ENCODE measurements at places on chromosomes 4 and X.

DNA sequence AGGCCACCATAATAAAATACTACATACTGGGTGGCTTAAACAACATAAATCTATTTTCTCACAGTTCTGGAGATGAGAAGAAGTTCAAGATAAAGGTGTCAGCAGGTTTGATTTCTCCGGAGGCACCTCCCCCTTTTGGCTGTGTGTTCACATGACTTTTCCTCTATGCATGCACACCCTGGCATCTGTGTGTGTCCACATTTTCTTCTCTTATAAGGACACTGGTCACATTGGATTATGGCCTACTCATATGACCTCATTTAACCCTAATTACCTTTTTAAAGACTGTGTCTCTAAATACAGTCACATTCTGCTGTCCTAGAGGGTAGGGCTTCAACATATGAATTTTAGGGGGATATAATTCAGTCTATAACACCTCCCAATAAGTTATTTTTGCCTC, 79.8 kb downstream of the DCLK2 start:
- no peak for DNase-seq

GRCh38 chr4:56259655-56260054, 127.6 kb downstream of the AASDH start:
- DNase-seq = no peak

- no peak for DNase-seq
Observed at GRCh38 chrX:66163849-66164411, at the start of gene HEPH. Gene HEPH (plus strand): TSS chrX:66164247. CDS start chrX:66170571, 6,324 bp downstream.

DNA sequence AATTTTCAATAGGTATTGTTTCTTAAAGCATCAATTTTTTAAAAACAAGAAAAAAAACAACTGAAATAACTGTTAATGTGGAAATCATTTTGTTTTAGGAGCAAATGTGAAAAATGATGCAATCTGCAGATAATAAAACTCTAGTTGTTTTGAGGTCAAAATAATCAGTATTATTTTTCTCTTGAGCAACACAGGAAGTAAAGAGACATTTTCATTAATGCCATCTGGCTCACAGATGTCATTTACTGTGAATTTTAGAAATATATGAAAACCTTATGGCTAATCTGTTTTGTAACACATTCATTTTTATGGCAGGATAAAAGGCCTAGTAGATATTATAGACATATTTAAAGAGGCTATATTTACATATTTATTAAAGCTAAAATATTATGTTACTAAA, 141.6 kb downstream of the PCDH18 start:
- DNase-seq = no peak

DNA sequence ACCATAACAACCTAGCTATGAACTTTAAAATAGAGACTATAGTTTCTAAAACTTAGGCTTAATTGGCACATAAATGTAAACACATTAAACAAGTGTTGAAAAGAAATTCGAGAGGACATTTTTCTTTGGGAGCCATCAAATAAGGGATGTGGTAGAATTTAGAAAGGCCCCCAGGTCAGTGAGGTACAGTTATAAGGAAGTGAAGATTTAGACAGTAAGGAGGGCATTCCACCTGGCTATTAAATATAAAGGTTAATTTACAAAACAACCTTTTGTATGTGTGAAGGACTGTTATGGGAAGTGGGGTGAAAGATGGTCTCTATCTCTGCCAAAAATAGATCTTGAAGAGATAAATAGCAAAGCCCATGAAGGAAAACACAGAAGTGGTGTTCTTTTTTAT, 83.9 kb downstream of the AFF1 start:
- DNase-seq = no peak

- DNase-seq = no peak
Observed at GRCh38 chr4:47933840-47934239, 19.5 kb upstream of the NFXL1 start.

DNA sequence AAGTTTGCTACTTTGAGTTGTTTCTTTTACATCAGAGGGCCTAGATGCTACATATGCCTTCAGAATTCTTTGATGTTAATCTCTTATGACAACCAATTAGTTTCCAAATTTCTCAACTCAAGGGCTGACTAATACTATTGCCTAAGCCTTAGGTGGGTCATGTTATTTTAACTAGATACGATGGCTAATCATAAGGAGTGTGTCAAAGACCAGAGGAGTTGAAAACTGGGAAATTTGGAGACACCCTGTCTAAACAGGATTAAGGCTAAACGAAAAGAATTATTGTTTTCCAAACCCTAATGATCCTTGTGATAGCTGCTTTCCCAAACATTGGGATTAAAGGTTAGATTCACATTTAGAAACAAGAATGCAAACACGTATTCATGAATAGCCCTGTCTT, 228.5 kb downstream of the PCDH7 start:
- no peak for DNase-seq

- no peak for DNase-seq
Observed at GRCh38 chrX:96763608-96764007, 79.0 kb downstream of the DIAPH2 start.

- DNase-seq = no peak
Observed at GRCh38 chr4:156545003-156545785, 426.4 kb downstream of the PDGFC start.
